Ureter (tissue), 1 donor: ENCODE measurements at places on chromosomes 6 and 20. TPM values are rescaled to one million over a fixed set of nuclear protein-coding genes. Genes with fewer than 3 reads are reported as not detected.

The TRIM10 gene
- total RNA-seq = not detected

The VGLL2 gene
- total RNA-seq = not detected

- DNase-seq = no peak
Measured at GRCh38 chr6:901696-902460, 208.9 kb upstream of the EXOC2 start.

The OOEP gene
- not detected for total RNA-seq

GRCh38 chr6:105893741-105894140 lies 192.4 kb upstream of the PRDM1 start:
- DNase-seq = no peak

DNA sequence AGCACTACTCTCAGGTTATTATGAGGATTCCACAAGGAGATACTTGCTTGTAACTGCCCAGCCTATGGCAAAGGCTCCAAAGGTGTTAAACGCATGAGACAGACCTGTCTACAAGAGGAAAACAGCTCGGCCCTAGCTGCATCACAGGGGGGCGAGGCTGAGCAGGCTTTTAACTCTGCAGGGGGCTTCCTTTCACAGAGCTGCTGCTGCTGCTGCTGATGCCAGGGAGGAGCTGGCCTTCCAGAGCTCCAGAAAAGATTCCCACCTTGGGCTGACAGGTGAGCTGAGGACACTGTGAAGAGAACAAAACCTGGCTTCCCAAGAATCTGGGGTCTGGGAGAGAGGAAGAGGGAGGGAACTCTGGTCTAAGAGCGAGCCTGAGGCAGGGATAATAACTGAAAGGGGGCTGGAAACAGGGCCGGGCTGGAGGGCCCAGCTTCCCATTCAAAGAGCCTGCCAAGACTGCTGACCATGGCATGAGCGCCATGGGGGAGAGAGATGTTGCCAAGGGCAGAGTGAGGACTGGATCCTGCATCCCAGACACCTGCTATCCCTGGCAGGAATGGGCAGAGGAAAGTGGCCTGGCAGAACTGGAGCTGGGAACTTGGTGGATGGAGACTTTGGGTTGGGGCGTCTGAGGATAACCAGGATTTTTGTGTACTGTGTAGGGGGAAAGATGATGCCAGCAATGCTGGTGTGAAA lies 211.1 kb upstream of the LRFN2 start:
- no peak for DNase-seq

The SLC4A11 gene
- total RNA-seq = 56.3 TPM

DNA sequence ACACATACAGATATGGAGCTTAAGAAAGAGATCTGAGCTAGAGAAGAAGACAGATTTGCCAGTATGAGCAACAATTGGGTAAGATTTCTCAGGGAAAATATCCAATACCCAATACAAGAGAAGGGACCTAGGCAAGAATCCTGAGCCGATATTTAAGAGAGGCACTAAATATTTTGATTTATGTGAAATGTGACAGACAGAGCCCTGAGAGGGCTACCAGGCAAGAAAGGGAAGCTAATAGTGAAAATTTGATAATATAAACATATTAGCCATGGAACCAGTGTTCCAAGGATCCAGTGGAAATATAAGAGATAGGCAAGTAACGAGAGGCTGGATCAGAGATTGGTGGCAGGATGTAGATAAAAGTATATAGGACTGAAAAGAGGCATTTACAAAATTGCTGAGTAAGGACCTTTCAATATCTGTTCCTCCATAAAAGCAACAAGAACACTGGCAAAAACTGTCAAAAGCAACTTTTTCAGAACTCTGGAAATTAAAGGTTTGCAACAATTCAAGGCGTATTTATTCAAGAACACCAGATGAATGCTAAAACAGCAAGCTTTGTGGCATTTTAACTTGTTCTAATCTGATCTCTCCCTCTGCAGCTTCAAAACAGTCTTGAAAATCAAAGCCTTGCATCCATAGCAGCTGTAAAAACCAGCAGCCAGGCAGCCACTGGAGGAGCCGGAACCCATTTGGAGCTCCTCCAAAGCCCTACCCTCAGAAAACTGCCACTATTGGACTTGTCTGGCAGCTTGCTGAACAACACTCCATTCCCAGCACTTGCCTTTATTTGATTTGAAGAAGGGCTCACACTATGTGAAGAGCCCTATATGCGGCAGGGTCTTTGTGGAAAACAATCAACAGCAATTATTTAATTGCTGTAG lies 58.8 kb downstream of the REV3L start:
- DNase-seq = peak; percentile 50

The THEMIS gene
- total RNA-seq = 5.6 TPM

The CLVS2 gene
- 0.18 TPM for total RNA-seq

The BNIP5 gene
- total RNA-seq = not detected

GRCh38 chr20:7806831-7807230 lies 133.4 kb downstream of the HAO1 start:
- DNase-seq = no peak

GRCh38 chr6:153729189-153729588 lies 309.9 kb upstream of the OPRM1 start:
- no peak for DNase-seq

The PI16 gene
- 15.4 TPM for total RNA-seq

GRCh38 chr6:111846066-111846465 lies 27.2 kb downstream of the FYN start:
- no peak for DNase-seq

The ASXL1 gene
- total RNA-seq = 69.5 TPM

GRCh38 chr6:157838718-157839430 lies 15.8 kb downstream of the SNX9 start:
- DNase-seq = no peak

The GJE1 gene
- total RNA-seq = not detected

The ATXN1 gene
- 63.7 TPM for total RNA-seq

GRCh38 chr20:8421981-8422380 lies 289.9 kb downstream of the PLCB1 start:
- DNase-seq = no peak

The GFOD1 gene
- total RNA-seq = 19.3 TPM

DNA sequence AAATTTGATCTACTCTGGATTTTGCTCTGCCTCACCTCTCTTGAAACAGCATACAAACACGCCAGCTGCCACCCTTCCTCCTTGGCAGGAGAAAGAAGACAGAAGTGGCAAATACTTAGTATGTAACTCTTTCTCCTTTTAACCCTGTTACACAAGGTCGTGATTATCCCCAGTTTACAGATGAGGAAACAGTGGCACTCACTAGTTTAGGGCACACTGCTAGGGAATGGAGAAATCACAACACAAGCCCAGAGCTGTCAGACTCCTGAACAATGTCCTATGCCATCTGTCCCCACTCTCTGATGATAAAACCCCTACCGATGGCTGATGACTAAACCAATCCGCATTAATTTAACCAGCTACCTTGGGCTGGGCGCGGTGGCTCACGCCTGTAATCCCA lies 79.7 kb downstream of the FGD2 start:
- no peak for DNase-seq

The GUCA1A gene
- not detected for total RNA-seq

The TP53INP2 gene
- total RNA-seq = 31.9 TPM

DNA sequence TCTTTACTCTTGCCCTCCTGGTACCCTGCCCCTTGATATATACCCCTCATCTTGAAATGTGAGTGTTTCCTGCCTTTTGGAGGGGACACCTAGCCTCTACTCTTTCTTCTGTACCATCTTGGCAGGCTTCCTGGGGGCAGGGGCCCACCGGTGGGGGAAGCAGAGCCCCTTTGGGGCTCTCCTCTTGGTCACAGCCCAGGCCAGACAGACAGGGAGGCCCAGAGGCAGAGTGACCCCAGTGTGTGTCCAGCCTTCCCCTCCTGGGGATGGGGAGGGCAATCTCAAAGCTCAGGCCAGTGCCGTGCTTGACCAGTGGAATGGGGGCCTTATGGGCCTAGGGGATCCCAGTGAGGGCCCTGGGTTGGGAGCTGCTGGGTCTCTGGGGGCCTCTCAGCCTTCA lies 3.6 kb downstream of the ADAM33 start:
- no peak for DNase-seq

DNA sequence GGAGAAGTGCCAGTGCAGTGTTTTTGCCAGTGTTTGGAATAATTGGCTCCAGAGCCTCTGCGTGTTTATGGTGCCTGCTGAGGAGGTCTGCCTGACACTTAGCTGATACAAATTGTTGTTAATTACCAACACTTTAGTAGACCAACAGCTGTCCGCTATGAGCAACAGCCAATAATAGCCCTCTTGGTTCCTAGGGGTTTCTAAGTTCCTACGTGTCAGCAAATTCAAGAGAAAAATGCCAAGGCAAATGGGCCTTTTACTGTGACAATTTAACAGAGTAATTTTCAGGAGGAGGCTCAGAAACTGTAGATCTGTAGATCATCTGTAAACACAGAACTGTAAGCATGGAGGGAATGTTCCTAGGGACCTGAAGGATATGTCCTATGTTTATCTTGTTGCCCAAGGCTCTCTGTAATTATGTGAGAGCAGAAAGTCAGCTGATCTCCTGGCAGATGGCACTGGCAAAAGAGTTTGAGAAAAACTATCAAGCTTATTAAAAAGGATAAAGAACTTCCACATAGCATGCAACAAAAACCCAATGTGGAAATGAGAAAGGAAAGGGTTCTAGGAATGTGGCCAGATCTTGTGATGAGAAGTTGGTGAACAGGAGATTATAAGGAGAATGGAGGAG lies 157.7 kb downstream of the GJA1 start:
- no peak for DNase-seq

DNA sequence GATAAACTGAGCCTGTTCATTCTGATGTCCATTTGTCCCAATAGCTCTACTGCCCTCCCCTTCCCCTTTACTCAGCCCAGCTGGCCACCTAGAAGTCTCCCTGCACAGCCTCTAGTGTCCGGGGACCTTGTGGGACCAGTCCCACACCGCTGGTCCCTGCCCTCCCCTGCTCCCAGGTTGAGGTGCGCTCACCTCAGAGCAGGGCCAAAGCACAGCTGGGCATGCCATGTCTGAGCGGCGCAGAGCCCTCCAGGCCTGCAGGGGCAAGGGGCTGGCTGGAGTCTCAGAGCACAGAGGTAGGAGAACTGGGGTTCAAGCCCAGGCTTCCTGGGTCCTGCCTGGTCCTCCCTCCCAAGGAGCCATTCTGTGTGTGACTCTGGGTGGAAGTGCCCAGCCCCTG lies 24.7 kb upstream of the FANCE start:
- DNase-seq = no peak

- peak; percentile 73 for DNase-seq
Measured at GRCh38 chr20:44384423-44385027, 29.0 kb downstream of the HNF4A start.

The RIMS4 gene
- total RNA-seq = 0.44 TPM

DNA sequence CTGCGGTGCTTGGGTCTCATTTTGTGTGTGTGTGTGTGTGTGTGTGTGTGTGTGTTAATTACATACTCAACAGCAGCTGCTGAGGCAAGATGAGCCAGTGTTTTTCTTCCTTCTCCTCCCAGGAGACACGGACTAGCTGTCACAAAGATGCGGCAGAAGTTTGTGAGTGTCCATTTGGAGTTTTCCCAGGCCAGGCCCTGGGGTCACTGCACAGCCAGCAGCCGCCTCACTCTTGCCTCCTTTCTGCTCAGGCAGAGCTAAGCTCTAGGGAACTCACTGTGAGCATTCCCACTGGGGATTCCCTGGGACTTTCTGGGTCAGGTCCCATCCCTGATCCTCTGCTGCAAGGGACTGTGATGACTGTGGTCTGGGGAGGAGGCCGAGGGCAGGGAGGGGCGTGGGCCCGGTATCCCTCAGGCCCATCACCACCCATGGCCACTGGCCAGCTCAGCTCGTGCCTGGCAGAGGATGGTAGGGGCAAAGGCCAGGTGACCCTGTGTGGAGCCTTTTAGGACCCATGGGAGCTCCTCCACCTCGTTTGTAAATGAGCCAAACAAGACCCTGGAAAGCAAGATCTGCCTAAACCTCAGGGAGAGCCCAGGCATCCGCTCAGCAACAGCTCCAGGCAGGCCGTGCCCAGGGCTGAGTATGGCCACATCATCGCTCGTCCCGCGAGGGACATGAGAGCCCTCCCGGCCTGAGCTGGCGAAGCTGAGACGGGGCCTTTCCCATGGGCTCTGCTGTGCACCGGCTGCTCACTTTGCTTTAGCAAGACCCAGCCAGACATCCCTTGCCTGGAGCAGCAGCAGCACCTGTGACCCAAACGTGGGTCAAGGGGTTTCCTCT lies 102.0 kb downstream of the PSMB1 start:
- no peak for DNase-seq
